ENCODE measurements at places on chromosomes 7 and 10. TPM values are rescaled to one million over a fixed set of nuclear protein-coding genes. Genes with fewer than 3 reads are reported as not detected.

PHKG1 gene
- total RNA-seq: 3.8 TPM

ARHGAP22 gene
- total RNA-seq: 55.5 TPM

CRHR2 gene
- not detected for total RNA-seq

NFE2L3 gene
- total RNA-seq: 0.16 TPM

PNLIPRP2 gene
- not detected for total RNA-seq

FBXO24 gene
- total RNA-seq: 0.32 TPM

ADRA2A gene
- total RNA-seq: 2.9 TPM

HEPACAM2 gene
- total RNA-seq: not detected

FOXP2 gene
- 13.1 TPM for total RNA-seq

CYP3A5 gene
- 0.32 TPM for total RNA-seq

SLIT1 gene
- not detected for total RNA-seq

GBX1 gene
- total RNA-seq: not detected

STAMBPL1 gene
- 30.5 TPM for total RNA-seq

NDUFB8 gene
- 81.3 TPM for total RNA-seq

FKBP9 gene
- total RNA-seq: 590 TPM

PPP1R9A gene
- 1.6 TPM for total RNA-seq

PAPSS2 gene
- 32.6 TPM for total RNA-seq

CELF2 gene
- 24.7 TPM for total RNA-seq

CDHR1 gene
- under 0.01 TPM for total RNA-seq

SEC31B gene
- total RNA-seq: 7.1 TPM

DCLRE1C gene
- total RNA-seq: 18.6 TPM

OIT3 gene
- not detected for total RNA-seq

CCNY gene
- total RNA-seq: 33.5 TPM

HSPA14 gene
- 6.8 TPM for total RNA-seq

ZNF488 gene
- total RNA-seq: under 0.01 TPM

TEX36 gene
- total RNA-seq: 0.32 TPM

TDRD1 gene
- 4.7 TPM for total RNA-seq

EEF1AKMT2 gene
- total RNA-seq: 19.7 TPM

C7orf57 gene
- 0.24 TPM for total RNA-seq

NEUROG3 gene
- not detected for total RNA-seq

NYAP1 gene
- total RNA-seq: 3.0 TPM

LRRC18 gene
- total RNA-seq: not detected

MPP7 gene
- 0.16 TPM for total RNA-seq

SUPV3L1 gene
- 27.4 TPM for total RNA-seq

CDNF gene
- 0.24 TPM for total RNA-seq

All from hair follicle dermal papilla cell (primary cell).